ENCODE measurements at places on chromosomes 5 and 9.

- no peak for DNase-seq
Observed at GRCh38 chr5:169174923-169175322, 126.0 kb downstream of the SLIT3 start.

DNA sequence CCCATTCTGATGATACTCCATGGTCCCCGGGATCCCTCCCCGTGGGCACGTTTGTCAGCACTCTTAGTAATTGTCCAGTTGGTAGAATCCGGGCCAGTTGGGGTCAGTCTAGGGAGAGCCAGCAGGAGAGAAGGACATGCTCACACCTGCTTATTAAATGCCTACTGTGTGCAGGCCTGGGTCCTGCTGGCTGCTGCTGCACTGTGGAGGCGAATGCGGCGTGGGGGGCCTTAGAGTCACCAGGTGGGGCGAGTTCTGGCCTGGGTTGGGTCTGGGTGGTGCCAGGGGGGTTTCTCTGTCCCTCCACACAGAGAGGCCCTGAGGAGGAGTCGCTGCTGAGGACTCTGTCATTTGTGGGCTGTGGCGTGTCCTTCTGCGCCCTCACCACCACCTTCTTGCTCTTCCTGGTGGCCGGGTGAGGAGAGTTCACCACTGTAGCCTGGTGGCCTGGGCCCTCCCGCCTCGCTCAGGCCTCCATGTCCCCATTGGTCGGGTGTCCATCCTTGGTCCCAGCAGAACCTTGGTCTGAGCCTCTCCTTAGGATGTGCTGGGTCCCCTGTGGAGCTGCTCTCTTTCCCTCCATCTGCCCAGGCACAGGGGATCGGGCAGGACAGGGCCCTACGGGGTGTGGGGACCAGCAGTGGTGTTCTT lies 17.3 kb downstream of the ADGRD2 start:
- no peak for DNase-seq

DNA sequence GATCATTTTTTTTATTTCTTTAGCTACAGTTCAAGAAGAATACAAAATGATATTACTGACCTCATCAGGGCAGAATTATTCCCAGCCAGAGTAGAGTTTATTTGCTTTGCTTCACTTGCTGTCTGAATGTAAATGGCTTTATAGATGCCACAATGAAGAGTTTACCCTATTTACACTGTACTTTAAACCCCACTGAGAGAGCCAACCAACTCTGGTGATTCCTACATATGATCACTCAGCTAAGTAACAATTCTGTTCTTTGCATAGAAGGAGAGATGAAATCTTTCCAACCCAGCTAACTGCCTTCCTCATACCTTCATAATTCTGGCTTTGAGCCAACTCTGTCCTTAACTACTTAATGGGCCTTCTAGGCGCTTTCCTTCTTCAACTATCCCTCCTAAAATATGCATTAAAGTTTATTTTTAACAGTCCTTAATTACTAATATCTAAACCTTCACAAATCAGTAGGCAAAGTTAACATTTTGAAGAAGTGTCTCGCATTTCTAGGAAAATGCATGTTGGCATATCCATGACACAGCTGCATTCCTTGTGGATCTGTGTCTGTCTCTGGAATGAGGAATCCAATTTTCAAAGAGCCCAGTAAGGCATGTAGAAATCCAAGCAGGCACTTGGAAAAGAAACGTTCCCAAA lies 284.8 kb upstream of the GRAMD2B start:
- DNase-seq, result peak; percentile 35

- peak; percentile 11 for DNase-seq
Observed at GRCh38 chr5:141883184-141883891, 5.1 kb upstream of the PCDH1 start.

DNA sequence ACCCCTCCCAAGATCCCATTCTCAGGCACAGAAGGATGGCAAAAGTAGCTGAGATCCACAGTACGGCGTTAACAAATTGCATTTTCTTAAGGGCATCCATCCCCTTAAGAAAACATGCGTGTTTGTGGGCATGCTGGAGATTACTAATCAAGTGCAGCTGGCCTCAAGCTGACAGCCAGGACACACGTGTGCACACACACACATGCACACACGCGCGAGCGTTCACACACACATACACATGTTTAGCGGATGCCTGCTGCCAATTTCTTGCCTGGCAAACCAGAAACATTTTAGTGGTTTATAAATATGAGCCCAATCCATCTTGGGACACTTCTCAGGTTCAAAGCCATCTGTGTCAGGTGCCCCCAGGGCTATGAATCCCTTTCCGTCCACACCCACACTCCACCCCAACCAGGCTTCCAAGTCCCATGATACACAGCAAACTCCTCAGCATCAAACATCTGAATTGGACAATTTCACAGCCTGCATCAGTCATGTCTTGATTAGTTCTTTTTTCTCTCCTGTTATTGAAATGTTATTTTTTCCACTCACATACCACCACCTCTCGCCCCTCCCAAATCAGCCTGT lies 23.5 kb upstream of the SMIM23 start:
- DNase-seq, result peak; percentile 44

- no peak for DNase-seq
Observed at GRCh38 chr5:4375640-4376039, 764.5 kb upstream of the ADAMTS16 start.

DNA sequence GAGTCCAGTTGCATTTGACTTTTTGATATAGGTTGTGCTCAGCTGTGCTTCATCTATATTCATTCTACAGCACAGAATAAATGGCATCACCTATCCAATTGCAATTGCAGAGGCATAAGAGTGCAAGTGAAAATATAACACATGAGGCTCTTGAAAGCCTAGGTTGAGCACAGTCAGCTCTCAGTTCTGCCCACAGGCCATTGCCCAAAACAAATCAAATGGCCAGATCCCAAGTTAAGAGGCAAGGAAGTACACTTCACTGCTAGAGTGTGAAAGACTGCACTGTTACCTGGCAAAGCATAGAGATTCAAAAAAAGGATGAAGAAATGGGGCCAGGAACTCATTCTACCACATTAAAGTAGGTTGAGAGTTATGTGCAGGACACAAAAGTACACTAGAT lies 305.5 kb upstream of the SEMA6A start:
- no peak for DNase-seq

DNA sequence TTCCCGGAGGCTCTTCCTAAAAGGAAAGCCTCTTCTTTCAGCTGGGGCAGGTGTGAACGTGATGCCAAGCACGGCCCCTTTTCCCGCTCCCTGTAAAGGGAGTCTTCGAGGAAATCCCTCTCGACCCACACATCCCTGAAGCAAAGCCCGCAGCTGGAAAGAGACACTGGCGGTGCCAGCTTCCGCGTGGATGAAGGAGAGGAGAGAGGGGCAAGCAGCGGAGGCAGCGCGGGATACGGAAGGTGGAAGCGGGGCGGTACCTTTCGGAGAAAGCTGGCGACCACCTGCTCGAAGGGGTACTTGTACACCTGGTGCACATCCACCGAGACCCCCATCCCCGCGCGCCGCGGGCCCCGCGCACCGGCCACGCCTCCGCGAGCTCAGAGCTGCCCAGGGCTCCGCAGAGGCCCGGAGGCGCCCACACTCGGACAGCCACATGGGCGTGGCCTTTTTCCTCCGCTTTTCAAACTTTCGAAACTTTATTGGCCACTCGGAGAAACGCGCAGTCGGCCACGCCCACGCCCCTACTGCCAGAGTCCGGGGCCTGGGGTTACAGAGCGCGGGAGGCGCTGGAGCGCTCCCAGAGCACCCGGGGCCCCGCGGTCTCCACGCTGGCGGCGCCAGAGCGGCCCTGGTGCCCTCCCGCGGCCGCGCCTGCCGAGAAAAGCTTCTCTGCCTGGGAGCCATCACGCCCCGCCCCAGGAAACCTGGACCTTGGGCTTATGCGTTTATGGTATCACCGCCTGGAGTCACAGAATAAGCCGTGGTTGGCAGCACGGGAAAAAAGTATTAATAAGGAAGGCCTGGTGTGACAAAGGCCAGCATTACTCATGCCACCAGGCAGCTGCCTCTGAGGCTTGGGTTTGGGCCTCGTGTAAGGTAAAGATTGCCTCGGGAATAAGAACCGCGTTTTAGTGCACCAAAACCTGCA lies at the start of gene PRELID2:
Gene PRELID2 (minus strand): TSS at position 426 of the 931 bp plus-strand sequence. CDS start 91 bp downstream, at position 335.
- DNase-seq, result peak; percentile 81

DNA sequence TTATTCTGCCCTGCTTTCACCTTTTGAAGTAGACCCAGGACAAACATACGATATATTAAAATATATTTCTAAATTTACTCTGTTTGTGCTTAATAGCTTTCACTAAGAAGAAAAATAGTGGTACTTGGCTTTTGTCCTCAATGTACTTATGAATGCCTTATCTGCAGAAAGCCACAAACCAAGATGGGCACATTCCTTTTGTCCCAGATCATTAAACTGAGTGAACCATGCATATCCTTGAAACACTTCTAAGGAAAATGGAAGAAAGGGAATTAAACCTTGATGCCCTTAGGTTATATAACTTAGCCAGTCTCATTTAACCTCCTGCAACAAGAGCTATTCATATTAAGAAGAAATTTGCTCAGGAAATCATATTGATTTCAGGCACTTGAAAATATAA lies 553.8 kb upstream of the CDH9 start:
- no peak for DNase-seq

DNA sequence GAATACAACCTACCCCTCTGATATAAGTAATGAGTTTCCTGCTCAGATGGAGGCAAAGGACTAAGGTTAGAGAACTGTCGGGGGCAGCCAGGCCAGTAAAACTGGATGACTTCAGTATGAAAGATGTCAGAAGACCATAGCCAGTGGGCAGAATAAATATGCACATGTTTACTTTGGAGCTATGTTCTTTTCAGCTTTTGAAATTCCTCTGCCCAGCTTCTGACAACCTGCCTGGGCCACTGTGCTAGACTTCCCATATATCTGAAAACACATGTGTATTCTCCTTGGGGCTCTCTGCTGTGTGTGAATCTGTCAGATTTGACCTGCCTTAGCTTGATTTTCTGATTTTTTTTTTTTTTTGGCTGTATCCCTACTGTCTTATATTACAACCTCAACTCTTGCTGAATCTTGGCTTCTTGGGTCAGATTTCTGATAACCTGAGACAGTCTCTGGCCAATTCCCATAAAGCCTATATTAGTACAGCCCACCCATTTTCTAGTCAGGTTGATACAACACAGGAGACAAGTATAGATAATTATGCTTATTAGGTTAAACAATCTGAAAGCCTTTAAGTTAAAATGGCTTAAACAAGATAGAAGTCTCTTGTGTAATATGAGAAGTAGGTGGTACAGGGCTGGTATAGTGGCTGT lies 76.6 kb upstream of the PRLR start:
- no peak for DNase-seq

DNA sequence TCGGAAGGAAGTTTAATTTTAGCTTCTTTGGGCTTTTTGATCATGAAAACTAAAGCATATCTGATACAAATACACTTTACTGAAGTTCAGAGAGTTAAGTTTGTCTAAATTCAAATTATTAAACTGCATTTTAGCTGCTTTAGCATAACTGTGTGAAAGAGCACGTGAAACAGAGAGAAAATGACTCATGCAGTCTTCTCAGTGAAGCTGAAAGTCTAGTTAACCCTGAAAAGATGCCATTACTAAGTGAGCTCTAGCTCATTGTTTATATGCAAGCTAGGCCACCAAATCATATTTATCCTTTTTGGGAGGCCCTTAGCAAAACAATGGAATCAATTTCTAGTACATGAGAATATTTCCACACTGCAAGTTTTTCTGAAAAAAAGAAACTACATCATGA lies 27.6 kb downstream of the TPD52L3 start:
- peak; percentile 54 for DNase-seq

DNA sequence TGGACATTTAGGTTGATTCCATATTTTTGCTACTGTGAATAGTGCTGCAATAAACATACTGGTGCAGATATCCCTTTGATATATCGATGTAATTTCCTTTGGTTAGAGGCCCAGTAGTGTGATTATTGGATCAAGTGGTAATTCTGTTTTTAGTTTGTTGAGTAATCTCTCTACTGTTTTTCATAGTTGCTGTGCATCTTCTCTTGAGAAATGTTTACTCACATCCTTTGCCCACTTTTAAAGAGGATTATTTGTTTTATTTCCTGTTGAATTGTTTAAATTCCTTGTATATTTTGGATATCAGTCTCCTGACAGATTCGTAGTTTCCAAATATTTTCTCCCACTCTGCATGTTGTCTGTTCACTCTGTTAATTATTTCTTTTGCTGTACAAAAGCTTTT lies 352.6 kb upstream of the TARS1 start:
- DNase-seq, result peak; percentile 81

GRCh38 chr9:16499892-16500291 lies 370.6 kb downstream of the BNC2 start:
- DNase-seq, result no peak

DNA sequence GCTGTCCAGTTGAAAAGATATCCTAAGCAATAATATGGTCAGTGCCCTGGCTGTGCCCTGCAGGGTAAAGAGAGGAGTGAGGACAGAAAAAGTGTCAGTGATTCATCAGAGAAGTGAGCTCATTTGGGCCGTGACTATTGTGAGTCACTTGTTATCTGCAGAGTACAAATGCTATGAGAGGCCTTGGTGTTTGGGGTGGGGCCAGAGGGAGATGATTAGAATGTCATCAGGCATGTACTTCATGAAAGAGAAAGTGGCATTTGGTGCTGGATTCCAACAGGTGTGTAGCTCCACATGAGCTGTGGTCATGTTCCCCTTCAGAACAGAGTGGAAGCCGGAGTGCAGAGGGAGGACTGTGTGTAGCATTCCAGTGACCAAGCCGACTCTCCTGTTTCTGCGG lies 174.1 kb downstream of the KDM4C start:
- peak; percentile 80 for DNase-seq

DNA sequence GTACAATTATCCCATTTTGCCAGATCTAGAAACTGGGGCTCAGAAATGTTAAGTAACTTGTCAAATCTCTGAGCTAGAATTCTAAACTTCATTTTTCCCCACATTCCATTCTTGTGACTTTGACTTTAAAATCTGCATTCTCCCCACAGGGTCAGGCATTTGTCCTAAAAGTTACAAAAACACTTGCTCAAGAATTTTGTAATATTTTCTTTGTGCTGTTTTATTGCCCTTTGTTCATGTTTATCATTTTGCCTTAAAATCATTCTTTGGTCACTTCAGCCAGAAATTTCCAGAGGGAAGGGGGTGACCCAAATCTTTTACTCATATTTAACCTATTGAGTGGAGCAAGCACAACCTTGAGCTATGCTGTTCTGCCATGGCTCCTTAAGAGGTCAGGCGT lies 120.1 kb upstream of the CCL21 start:
- DNase-seq, result peak; percentile 5

- no peak for DNase-seq
Observed at GRCh38 chr9:131046093-131046380, 37.1 kb downstream of the LAMC3 start.
